ENCODE measurements at places on chromosomes 3 and 15. TPM values are rescaled to one million over a fixed set of nuclear protein-coding genes. Genes with fewer than 3 reads are reported as not detected.

- no peak overlapping the region for H3K4me3 ChIP-seq
- H3K36me3 ChIP-seq, result no peaks in the 10 kb centered on the region
- no peak overlapping the region for H3K27ac ChIP-seq
- DNase-seq, result no peak
Observed at GRCh38 chr15:101118615-101119014, 133.2 kb downstream of the CHSY1 start.

DNA sequence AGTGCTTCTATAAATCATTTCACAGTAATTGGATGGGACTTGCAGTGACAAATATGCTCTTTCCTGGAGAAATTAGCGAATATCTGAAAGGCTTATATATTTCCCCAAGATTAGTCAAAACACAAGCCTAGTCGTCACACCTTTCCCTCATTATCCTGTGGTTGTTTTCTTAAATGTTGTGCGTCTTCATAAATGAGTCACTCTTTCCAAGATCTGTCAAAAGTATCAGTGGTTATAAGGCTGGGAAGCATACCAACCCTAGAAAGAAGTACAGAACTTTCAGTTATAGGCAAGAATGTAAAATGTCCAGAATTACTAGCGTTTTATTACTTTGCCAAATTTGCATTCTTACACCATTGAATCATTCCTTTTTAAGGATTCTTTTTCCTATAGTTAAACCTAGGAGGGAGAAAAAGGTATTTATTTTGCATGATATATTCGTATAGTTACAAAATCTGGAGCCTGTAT is 33.6 kb downstream of the TMEM212 start:
- H3K27ac ChIP-seq, result no peak overlapping the region
- no peak overlapping the region for H3K4me3 ChIP-seq
- no peaks in the 10 kb centered on the region for H3K36me3 ChIP-seq
- H3K4me1 ChIP-seq, result peaks cover 72% of the 10 kb centered on the region

DNA sequence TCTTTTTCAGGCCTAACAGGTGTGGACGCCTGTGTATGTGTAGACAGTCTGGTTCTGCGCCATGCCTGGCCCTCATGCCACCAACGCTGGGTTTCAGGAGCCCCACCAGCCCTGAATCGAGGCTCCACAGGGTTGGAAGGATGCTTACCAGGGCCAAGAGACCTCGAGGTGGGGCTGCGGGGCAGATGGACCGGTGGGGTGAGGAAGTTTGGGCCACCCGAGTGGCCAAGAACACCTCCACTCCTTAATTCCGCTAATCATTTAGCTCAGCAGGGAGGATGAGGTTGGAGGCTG is 6.0 kb upstream of the ONECUT1 start:
- peaks cover 19% of the 10 kb centered on the region for H3K4me1 ChIP-seq
- DNase-seq, result no peak
- H3K4me3 ChIP-seq, result no peak overlapping the region

DNA sequence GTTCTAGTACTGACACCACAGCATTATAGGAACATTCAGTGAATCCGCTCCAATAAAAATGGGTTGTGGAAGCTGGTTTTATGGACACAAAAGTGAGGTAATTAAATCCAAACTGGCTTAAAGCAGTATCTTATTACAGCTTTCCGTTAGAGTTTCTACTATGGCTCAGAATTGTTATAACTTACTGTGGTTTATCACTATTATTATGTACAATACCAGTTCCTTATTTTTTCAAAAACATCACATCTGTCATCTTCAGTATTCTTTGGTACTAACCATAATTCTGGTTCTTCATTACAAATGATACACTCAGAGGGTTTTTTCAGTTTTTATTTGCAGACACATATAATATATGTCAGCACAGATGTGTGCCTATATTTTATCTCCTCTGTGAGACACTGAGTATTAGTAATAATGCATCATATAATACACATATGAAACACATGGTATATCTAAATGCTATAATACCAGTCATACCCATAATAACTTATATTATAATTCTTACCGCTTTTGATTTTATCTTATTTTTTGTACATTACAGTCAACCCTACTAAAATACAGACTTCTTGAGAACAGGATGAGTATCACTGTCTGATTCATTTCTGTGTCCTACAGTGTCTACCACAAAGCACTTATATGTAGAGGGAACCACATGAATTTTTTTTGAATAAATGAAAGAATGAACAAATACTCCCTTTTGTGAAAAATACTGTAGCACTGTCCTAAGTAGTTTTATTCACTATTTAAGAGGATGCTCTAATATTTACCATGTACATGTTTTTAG is 39.0 kb downstream of the CMSS1 start:
- H3K27me3 ChIP-seq, result no peaks in the 10 kb centered on the region
- peaks cover 42% of the 10 kb centered on the region for H3K36me3 ChIP-seq
- DNase-seq, result no peak
- H3K4me1 ChIP-seq, result peaks cover 75% of the 10 kb centered on the region
- H3K27ac ChIP-seq, result peak overlapping the region; percentile 6
- H3K4me3 ChIP-seq, result no peak overlapping the region

Gene PLA2G4D
- polyA plus RNA-seq, result 0.21 TPM

DNA sequence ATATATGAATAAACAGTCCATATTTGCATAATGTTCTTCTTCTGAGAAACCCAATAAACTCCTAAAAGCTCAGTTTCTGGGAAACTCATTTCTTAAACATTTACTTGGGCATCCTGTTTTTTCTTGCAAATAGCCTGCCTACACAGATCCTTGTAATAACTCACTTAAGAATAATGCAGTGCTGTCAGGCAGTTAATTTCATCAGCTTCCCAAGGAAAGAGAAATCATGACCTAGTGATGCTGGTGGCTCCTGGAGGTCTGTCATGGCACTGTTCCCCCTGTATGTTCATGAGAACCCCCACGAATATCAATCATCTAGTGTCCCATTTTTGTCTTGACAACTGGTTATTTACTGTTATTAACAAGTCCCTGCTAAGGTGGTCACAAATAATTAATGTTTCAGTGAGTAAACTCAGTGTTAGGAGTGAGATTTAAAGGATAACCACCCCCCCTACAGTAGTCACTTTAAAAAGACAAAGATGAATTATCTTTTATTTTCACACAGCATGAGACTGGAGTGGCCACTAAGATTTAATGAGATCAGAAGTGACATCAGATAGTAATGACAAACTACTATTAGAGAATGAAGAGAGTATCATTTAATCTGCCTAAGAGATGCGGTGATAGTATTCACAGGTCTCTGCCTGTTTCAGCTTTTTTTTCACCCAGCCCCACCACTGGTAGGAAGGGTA is 279.5 kb upstream of the NECTIN3 start:
- no peak overlapping the region for H3K27ac ChIP-seq
- no peaks in the 10 kb centered on the region for H3K36me3 ChIP-seq
- no peak for DNase-seq
- no peaks in the 10 kb centered on the region for H3K27me3 ChIP-seq
- peaks cover 13% of the 10 kb centered on the region for H3K4me1 ChIP-seq
- no peak overlapping the region for H3K4me3 ChIP-seq

DNA sequence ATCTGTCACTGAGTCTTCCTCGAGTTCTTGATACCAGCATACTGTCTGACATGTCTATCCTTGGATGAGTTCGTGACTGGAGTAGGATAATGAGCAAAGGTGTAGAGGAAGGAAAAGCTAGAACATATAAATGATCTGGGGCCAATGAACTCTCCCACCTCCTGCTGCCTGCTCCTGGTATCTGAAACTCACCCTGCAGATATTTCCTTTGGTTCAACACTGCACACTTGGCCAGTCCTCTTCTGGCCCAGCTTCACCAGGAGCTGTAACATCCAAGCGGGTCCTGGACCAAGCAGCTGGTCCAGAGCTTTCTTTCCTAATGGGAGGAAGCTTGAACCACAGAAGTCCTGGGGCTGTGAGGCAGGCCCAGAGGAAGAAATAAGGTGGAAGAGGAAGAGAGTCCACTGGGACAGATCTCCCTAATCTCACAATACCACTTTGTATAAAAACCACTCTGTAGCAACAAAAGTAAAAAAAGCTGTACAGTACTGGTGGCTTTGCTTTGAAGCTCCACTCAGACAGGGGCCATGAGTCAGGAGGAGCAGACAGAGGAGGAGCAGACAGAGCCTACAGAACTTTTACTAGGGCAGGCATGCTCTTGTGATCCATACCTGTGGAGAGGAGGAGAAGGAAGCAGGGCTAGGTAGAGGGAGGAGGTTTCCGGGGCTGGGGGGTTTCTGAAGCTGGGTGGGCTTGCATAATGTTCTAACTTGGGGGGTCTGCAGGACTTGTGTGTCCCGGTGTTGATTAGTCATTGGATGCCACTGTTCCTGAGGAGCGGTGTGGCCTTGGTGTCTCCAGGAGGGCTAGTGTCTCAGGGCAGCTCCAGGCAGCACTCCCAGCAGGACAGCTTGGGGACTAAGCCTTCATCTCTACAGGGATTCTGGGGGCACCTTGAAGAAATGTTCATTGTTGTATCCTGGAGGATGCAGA is 166.9 kb downstream of the ABHD5 start:
- H3K36me3 ChIP-seq, result no peaks in the 10 kb centered on the region
- no peak overlapping the region for H3K4me3 ChIP-seq
- no peak overlapping the region for H3K27ac ChIP-seq

Gene TPRG1
- polyA plus RNA-seq, result 0.09 TPM

GRCh38 chr15:25247407-25248038 is 191.3 kb downstream of the UBE3A start:
- H3K36me3 ChIP-seq, result no peaks in the 10 kb centered on the region
- no peaks in the 10 kb centered on the region for H3K4me1 ChIP-seq
- H3K4me3 ChIP-seq, result no peak overlapping the region
- DNase-seq, result no peak
- H3K27me3 ChIP-seq, result no peaks in the 10 kb centered on the region
- no peak overlapping the region for H3K27ac ChIP-seq

Gene SYNM
- 1.2 TPM for polyA plus RNA-seq

DNA sequence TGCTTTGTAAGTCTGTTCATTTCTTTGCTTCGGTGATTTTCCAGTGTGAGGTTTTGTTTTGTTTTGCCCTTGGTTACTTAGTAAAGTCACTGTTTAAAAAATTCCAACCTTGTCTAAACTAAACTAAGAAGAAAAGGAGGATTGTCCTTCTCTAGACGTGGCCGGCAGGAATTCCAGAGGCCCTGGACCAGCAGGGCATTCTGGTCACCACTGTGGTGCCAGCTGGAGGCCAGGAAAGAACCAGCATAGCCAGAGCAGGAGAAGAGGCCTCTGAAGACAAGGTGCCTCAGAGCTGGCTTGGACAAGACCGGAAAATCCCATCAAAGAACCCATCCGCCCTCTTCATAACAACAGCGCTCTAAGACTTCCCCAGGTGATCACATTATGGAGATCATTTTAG is 8.2 kb downstream of the PLOD2 start:
- peak overlapping the region; percentile 38 for H3K4me3 ChIP-seq
- H3K36me3 ChIP-seq, result peaks cover 6% of the 10 kb centered on the region
- peak; percentile 67 for DNase-seq
- H3K27me3 ChIP-seq, result no peaks in the 10 kb centered on the region
- H3K4me1 ChIP-seq, result peaks cover 93% of the 10 kb centered on the region
- peak overlapping the region; percentile 85 for H3K27ac ChIP-seq

DNA sequence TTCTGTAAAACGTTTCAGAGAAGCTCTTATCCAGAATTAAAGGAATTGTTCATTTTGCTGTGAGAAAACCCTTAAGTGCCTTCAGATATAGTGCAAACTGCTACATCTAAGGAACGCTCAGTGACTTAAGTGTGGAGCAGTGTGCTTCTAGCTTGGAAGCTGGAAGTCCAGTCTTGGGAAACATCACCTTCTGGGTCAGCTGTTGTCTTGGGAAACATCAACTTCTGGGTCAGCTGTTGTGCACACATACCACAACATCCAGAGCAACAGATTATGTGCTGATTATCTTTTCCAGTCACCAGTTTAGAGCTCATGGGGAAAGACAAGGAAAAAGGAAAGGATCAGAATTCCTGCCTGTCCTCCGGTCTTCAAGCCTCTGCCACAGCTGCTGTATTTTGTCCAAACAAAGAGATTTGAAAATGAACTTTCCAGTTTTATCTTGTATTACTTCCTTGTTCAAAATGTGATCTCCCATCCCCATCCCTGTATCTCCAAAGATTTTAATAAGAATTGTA is 713.6 kb downstream of the NSUN3 start:
- no peaks in the 10 kb centered on the region for H3K36me3 ChIP-seq
- DNase-seq, result no peak
- no peaks in the 10 kb centered on the region for H3K4me1 ChIP-seq
- no peak overlapping the region for H3K27ac ChIP-seq
- no peak overlapping the region for H3K4me3 ChIP-seq

GRCh38 chr3:35745351-35745750 is 106.0 kb downstream of the ARPP21 start:
- no peak overlapping the region for H3K4me3 ChIP-seq
- no peaks in the 10 kb centered on the region for H3K4me1 ChIP-seq
- H3K27ac ChIP-seq, result no peak overlapping the region
- no peaks in the 10 kb centered on the region for H3K36me3 ChIP-seq

- peak; percentile 58 for DNase-seq
- H3K4me1 ChIP-seq, result peaks cover 25% of the 10 kb centered on the region
- H3K27ac ChIP-seq, result no peak overlapping the region
- H3K36me3 ChIP-seq, result no peaks in the 10 kb centered on the region
- H3K27me3 ChIP-seq, result no peaks in the 10 kb centered on the region
Observed at GRCh38 chr15:75307778-75308390, 25.2 kb downstream of the GOLGA6D start.

DNA sequence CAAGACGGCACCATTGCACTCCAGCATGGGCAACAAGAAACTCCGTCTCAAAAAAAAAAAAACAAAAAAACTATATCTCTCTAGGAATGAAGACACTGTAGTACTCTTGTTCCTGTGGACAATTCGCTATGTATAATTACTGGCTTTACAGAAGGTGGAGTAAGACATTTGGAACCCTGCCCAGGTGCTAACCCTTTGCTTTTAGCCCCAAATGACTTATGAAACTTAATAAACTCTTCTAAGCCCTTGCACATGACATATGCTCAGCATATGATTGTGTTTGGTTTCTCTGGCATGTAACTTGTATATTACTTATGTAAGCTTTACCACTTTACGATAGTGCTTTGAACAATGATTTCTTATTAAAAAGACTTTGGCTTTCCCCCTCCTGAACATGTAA is 27.3 kb upstream of the PRTG start:
- H3K4me1 ChIP-seq, result no peaks in the 10 kb centered on the region
- H3K36me3 ChIP-seq, result no peaks in the 10 kb centered on the region
- H3K4me3 ChIP-seq, result no peak overlapping the region
- no peak for DNase-seq
- H3K27ac ChIP-seq, result no peak overlapping the region

Gene PFN2
- 111 TPM for polyA plus RNA-seq

DNA sequence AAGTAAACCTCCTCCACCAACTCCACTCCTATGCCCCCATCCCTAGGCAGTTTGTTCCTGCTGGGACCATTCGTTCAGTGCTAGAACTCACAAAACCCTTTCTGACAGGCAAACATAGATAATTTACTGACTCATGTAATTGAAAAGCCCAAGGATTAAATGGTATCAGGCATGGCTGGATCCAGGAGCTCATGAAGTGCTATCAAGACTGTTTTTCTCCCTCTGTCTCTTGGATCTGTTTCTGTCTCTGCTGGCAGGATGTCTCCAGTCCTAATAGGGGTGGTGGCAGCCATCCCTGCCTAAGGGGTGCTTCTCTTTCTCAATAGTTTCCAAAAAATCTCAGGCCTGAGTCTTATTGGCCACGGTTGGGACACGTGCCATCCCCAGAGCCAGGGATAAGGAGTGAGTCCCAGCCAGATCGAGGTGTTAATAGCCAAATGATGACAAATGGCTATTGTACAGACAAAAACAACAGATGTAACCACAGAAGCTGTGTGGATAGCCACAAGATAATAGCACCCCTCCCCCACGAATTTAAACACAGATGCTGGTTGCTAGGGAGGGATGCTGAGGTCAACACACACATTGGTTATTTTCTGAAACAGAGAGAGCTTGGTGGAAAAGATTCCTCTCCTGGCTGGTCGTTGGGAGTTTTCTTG is 168.6 kb downstream of the SHQ1 start:
- no peaks in the 10 kb centered on the region for H3K36me3 ChIP-seq
- H3K4me3 ChIP-seq, result no peak overlapping the region
- DNase-seq, result no peak
- H3K27me3 ChIP-seq, result no peaks in the 10 kb centered on the region
- H3K27ac ChIP-seq, result no peak overlapping the region
- H3K4me1 ChIP-seq, result peaks cover 42% of the 10 kb centered on the region

Gene TM6SF1
- polyA plus RNA-seq, result not detected
